ENCODE measurements at places on chromosomes 6 and 20.

DNA sequence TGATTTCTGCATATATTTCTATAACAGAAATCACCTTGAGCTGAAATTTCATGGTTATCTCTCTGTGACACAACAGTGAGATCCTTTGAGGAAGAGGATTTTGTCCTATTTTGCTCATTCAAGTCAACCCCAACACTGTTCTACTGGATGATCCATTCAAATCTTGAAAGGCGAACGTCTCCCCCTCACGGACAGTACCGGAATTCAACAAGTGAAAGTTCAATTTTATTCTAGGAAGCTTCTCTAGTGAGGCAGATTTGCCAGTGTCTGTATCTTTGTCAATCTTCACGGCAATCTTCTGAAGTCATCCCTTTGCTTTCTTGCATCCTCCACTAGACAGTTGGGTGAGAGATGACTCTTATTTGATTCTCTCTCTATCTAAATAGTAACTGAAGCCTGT lies 91.7 kb upstream of the PDE7B start:
- no peak for DNase-seq

GRCh38 chr6:143513410-143513809 lies 1.9 kb upstream of the FUCA2 start:
- DNase-seq = no peak

DNA sequence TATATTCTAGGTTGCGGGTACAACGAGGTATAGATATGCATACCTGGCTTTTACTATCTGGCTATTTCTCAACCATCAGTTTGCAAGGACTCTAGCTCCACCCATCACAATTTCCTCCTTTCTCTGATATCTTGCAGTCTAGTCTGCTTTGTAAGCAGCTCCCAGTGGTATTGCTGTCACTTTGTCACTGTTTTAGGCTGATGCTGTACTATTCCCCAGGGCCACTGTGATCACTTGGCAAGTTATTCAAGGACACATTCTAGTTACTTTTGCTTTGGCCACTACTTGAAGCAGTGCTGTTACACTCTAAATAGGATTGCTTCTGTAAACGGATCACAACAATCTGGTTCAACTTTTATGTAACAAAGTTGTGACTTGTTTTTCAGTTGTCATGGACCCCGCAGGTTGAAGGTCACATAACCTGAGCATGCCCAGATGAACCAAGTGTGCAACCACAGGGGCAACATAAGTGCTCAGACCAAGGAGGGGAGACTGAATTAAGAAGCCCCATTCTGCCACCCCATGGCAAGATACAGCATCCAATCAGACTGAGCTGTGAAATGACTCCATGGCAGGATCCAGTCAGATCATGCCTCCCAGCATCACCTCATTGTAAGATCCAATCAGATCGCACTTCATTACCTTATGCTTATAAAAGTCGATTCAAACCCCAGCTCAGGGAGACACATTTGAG lies 588.4 kb upstream of the CITED2 start:
- DNase-seq = no peak

- peak; percentile 38 for DNase-seq
Measured at GRCh38 chr6:111469543-111469942, 13.5 kb downstream of the REV3L start.

DNA sequence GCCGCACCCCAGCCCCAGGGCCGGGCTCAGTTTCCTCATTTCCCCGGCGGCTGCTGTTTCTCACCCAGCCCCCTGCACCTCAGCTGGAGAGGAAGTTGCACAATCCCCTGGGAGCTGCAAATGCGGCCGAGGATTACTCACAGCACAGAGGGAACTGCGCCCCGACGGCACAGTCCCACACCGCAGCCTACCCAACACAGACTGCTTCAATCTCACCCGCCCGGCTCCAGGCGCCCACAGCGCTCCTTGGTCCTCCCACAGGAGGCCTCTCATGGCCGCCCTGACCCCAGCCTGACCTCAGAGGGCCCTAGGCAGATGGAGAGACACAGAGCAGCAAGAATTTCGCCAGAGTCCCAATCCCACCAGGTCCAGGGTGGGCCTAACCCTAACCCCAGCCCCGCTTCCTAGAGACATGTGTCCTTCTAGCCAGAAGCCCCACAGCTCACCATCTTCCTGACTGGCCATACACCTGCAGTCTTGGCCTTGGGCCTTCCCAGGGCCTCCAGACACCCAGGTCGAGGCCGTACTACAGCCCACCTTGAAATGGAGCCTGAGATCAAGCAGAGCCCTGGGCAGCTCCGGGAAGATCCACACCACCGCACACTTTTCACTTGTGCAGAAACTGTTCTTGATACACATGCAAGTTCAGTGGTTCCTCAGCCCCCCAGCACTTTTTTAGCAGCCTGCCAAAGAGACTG lies 11.7 kb downstream of the TFEB start:
- DNase-seq = no peak

All from nucleus accumbens (tissue), 56 donors.